ENCODE measurements at places on chromosomes 2 and 18.

DNA sequence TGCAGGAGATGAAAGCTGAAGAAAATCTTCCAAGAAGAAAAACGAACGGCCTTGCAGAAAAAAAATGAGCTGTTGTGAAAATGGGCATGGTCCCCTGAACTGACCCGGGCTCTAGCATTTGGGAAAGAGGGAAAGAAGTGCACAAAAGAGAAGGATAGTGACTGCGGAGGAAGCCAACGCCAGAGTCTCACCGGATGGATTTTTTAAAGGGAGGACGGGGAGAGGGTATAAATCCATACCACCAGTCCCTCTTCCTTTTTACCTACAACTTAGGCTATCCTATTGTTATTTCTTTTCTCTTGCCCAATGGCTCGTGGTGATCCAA is 601 bp downstream of the WDR35 start:
- DNase-seq = no peak

DNA sequence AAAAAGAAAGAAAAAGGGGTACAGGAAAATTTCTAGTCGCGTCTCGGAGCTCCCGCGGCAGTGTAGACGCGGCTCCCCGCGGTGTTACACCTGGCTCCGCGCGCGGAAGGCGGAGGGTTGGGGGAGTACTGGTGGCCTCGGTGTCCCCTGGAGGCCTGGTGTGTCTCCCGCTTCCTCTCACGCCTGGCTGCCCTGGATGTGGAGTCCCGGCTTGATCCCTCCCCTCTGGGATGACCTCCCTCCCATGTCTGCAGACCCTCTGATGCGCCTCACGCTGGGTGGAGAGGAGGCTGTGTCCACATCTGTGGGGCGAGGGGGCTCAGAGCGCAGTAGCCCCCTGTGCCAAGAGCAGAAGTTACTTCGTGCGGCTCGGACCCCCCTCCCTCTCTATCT is 1.2 kb downstream of the KIF5C start:
- peak; percentile 35 for DNase-seq

GRCh38 chr18:42174909-42175308 is 219.9 kb downstream of the PIK3C3 start:
- DNase-seq = no peak

DNA sequence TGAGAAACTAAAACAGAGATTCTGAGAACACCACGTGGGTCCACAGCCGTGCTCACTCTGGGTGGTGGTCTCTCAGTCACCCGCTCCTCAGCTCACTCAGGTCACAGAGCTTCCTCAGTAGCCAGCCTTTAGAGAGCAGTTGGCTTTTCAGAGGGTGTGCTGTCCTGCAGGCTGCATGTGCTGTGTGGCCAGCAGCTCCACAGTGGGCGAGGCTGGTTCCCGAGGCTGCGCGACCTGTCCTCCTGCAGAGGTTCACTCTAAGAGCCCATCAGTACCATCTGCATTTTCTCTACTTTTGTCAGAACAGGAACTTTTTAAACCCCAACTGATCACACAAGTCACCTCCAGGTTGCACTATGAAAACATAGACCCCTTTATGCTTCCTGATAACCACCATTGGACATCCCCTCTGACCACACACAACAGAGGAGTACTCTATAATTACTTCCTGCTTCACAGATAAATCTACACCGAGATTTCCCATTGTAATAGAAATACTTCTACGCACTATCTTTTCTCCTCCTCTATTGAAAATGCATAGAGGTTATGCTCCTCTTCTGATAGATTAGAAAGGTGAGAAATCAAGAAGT is 93.1 kb downstream of the GYPC start:
- no peak for DNase-seq

- DNase-seq = no peak
These were observed 220.3 kb upstream of the NRP2 start for GRCh38 chr2:205461678-205462665.

DNA sequence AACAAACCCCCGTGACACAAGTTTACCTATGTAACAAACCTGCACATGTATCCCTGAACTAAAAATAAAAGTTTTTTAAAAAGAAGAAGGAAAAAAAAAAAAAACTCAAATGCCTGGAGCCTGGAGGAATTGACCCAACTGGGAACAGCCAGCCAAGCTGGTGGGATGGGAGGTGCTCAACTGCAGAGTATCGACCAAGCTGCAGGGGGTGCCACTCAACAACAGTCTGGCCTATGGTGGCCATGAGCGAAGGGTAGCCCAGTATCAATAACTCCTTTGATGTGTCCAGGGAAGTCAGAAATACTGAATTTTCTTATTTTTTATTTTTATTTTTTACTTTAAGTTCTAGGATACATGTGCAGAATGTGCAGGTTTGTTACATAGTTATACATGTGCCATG is 310.3 kb upstream of the DLGAP1 start:
- no peak for DNase-seq

- no peak for DNase-seq
These were observed 45.9 kb upstream of the AFF3 start for GRCh38 chr2:100188326-100188725.

DNA sequence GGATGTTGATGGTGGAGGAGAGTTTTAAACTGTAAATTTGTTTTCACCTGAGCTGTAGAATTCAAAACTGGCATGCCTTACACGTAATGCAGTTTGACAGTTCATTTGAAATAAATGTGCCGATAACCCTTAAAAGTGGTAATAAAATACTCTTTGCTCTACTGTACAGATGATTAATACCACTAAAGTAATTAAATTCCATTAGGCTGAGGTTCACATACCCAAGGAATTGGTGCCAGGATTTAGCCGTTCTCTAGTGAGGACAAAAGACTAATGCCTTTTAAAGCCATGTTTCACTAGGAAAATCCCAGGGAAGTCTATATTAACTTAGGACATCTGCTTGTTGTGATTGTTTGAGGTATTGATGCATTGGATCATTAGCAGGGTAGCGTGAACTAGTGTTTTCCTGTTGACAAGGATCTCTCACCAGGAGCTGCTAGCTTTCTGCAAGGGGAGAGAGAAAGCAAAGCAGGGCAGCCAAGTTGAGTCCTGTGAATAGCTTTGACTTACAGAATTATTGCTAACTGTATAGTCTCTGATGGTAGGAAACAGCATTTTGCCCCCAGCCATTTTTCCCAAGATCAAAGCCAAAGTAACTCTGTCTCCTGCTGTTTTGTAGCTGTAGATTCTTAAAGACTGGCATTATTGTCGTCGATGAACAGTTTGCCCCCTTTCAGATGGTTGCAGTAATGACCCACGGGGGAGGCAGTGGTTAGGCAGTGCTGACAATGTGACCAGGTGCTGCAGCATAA is 280.9 kb upstream of the FANCL start:
- no peak for DNase-seq

DNA sequence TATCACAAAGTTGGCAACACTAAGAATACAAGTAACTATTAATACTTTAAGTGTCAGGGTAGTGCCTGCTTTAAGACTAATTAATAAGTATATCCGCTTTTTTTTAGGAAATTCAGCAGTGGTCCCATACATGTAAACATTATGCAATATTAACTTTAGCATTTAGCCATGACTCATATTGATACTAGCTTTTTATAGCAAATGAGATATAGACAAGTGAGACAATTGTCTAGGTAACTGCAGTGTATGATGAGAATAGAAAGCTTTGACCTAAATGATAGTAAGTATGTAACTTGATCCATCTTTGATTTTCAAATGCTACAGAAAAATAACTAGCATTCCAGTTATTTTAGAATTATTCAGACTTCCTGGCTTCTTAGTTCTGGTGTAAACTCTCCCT is 27.4 kb upstream of the VRK2 start:
- DNase-seq = no peak

DNA sequence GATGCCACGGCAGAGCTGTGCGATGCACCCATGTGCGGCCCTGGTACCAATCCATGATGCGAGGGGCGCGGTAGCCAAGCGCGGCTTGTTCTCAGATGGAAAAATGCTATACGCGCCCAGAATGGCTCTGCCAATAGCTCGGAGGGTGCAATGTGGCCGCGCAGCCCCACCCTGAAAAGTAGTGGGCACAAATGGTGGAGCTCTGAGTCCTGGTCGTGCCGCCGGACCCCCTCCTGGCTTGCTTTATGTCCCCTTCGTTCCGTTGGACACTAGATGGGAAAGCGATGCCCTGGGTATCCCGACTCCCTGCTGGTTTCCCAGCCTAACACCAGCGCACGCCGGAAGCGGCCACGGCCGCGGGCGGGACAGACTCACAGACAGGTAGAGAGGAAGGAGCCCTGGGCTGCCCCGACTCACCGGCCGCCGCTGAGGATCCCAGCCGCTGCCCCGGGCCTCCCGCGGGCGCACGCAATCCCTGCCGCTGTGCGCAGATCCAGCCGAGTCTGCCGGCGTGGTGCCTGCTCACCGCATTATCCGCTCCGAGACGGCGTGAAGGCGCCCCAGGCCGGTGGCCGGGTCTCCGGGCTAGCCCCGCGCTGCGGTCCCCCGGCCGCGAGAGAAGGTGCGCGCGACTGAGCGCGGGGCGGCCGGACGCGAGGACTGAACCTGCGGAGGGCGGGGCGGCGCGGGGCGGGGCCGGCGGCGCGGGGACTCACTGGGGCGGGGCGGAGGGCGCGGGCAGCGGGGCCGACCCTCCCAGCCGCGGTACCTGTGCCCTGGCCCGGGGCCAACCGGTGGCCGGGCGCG is at the start of gene CDC42EP3:
Gene CDC42EP3, minus strand, starts transcription at position 634 of the 807 bp plus-strand sequence. CDS start 25,055 bp downstream, outside the sequence.
- DNase-seq = peak; percentile 80

DNA sequence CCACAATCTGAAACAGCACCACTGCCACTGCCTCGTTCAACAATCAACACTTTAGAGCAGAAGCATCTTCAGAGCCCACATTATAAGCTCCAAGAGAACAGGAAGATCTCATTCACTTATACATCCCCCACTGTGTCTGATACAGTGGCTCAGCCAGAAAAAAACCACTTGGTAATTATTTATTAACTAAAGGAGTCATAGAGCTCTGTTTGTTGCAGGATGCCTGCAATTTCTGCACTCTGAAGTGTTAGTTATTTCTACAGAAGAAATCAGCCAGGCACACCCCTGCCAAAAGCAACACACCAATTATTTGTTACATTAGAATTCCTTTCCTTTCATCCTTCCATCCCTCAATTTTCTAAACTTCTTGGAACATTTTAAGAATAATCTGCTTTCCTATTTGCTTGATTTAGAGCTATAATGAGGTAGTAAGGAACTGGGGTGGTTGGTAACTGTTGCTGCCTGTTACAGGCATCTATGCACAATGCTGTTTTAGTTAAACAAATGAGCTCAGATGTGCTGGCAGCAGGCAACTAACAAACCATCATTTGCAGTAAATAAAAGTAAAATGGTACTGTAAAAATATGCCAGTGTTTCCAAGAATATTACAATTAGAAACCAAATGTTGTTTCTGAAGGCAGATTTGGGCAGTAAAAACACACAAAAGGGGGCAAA is 59.9 kb downstream of the DYM start:
- DNase-seq = no peak

- no peak for DNase-seq
These were observed 20.2 kb downstream of the DPP4 start for GRCh38 chr2:162053808-162054155.

DNA sequence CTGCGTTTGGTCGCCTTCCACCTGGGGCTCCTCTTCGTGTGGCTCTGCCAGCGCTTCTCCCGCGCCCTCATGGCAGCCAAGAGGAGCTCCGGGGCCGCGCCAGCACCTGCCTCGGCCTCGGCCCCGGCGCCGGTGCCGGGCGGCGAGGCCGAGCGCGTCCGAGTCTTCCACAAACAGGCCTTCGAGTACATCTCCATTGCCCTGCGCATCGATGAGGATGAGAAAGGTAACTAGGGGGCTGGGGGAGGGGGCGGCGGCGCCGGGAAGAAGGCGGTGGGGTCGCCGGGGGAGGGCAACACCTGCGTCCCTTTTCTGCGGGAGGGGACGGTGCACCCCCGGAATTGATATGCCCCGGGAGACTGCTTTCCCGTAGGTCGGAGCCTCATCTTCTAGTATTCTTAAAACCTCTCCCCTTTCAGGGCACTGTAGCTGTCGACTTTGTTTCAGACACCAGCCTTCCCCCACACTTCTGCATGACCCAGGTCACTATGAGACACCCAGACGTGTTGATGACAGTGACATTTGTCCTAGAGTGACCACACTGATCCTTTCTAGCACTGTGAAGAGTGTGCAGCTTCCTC is 755 bp downstream of the SPAST start:
- DNase-seq = no peak

DNA sequence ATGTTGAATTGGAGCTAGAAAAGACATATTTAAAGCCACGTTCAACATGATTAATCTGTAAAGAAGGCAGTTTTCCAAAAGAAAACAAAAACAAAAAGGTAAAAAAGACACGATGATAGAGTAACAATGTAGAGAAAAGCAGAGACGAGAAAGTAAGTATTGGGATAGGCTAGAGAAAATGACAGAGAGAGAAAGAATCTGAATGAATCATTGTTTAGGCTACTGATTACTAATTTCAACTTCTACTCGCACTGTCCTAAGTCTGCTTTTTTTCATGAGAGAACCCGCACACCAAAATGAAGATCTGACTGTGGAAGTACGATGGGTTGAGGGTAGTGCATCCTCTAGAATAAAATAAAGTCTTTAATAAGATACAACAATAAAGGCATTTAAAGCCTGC is 1599.2 kb upstream of the TMEFF2 start:
- DNase-seq = no peak

- no peak for DNase-seq
These were observed 44.2 kb downstream of the ZEB2 start for GRCh38 chr2:144475569-144476275.

DNA sequence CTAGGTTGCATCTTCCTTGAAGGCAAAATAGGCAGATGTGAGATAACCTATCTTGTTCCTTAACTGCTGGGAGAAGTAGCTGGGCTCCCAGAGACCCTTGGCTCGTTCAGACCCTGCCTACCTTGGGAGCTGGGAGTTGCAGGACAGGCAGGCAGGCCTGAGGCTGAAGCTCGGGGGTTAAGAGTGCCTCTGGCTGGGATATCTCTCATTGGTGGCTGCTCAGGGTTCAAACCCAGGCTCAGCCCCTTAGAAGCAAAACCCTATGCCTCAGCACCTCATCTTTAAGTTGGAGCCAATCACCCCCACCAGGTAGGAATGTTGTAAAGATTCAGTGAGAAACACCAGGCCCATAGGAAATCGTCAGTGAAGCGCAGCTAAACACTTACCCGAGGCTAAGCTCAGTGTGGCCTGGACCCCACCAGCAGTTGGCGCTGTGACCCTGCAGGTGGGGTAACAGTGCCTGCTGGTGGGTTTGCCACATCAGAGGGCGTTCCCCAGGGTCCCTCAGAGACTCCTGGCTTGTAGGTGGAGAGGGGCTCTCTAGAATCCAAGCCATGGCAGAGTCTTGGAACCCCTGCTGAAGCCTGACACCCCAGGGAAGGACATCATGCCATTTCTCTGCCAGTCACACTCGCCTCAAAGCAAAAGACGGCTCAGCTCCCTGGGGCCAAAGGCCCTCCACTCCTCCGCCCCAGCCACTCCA is 54.6 kb upstream of the GPR17 start:
- DNase-seq = peak; percentile 81

Data from CD4-positive, alpha-beta T cell treated with Interleukin-6 for 4 hours (primary cell).